ENCODE measurements at places on chromosomes 3 and 15.

DNA sequence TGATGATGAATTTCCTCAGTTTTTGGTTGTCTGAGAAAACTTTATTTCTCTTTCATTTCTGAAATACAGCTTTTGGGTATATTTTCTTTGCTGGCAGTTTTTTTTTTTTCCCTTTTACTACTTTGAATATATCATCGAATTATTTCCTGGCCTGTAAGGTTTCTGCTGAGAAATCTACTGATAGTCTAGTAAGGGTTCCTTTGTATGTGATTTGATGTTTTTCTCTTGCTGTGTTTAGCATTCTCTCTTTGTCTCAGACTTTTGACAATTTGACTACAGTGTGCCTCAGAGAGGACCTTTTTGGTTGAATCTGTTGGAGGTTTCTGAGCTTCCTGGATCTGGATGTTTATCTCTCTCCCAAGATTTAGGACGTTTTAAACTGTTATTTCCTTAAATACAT is 336.0 kb downstream of the CACNA2D3 start:
- no peak for DNase-seq

DNA sequence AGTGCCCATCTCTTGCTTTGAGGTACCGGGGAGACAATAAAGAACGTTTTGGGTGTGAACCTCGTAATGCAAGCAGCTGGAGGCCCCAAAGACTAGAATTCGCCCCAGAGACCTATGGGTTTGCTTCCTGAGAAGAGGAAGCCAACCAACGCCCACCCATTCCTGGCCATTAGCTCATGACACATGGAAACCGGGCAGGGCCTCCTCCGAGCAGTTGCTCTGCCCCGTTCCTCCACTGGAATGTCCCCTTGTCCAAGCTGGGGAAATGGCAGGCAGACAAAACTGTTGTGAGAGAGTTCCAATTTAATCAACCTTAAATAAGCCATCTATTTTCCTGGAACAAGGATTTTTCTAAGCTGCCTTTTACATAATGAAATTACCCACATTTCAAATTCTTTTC is 250.9 kb upstream of the IGF1R start:
- DNase-seq, result no peak

- no peak for DNase-seq
These were observed 126.2 kb upstream of the C2CD4B start for GRCh38 chr15:62291262-62291661.

- DNase-seq, result no peak
These were observed 519.7 kb upstream of the FRG2C start for GRCh38 chr3:75144406-75144805.

- no peak for DNase-seq
These were observed 326.8 kb upstream of the SOX2 start for GRCh38 chr3:181384970-181385369.

GRCh38 chr15:82828075-82828474 is 18.6 kb downstream of the WHAMM start:
- DNase-seq, result no peak

- DNase-seq, result peak; percentile 35
These were observed 79.9 kb downstream of the TLE3 start for GRCh38 chr15:70017801-70018200.

GRCh38 chr3:127015282-127016042 is 32.5 kb downstream of the PLXNA1 start:
- peak; percentile 77 for DNase-seq

DNA sequence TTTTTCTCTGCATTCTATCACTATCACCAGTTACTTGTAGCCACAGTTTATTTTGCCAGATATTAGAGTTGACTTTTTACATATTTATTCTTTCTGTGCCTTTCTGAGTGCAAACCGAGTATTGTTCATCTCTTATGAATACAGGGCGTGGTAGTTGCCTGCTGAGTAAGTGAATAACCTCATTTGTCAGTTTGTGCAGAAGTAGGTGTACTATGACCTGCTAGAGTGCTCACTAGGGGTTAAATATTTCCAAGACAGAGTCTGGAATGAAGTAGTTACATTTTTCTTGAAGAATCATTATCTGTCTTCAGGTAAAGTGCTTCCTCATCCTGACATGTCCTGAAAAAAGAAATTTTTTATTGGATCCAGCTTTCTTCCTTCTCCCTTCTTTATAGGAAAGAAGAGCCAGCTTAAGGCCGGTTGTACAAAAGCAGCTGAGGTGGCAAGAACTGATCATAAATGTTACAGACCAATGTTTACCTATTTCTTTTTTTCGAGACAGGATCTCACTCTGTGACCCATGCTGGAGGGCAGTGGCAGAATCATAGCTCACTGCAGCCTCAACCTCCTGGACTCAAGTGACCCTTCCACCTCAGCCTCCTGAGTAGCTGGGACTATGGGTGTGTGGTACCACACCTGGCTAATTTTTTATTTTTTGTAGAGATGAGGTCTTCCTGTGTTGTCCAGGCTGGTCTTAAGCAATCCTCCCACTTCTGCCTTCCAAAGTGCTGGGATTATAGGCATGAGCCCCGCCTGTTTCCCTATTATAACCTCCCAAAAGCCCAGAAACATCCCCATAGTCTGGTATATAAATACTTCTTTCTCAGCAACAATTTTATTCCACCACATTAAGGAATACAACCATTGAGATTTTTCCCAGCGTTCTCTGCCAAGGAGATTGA is 182.5 kb downstream of the TPRG1 start:
- DNase-seq, result no peak

GRCh38 chr3:196528639-196529233 is 13.6 kb upstream of the SMCO1 start:
- DNase-seq, result peak; percentile 91

DNA sequence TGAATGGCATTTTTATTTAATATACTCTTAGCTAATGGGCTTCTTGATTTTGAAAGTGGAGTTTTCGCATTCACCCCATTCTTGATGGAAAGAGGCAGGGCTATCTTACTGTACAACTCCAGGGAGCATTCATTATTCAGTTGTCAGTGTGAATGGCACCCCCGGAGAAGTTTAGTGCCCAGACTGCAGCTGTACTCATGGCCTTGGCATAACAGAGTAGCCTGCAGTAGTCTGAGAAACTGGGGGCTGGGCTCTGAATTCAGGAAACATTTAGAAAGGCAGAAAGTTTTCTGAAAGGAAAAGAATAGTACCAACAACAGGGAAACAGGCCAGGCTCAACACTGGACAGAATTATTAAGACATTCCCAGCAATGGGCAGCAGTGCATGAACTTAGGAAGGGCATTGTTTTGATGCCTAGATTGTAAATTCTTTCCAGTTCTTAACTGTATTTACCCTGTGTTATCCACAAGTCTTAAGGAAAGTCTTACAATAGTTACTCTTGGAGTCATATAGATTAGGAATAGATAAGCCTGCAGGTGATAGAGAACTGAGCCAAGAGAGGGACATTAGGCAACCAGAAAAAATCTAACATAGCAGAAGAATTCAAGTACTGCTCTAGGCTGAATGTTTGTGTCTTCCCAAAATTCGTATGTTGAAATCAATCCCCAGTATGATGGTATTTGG is 44.4 kb downstream of the TIPARP start:
- DNase-seq, result no peak

GRCh38 chr3:31043184-31043819 is 148.8 kb upstream of the GADL1 start:
- no peak for DNase-seq

DNA sequence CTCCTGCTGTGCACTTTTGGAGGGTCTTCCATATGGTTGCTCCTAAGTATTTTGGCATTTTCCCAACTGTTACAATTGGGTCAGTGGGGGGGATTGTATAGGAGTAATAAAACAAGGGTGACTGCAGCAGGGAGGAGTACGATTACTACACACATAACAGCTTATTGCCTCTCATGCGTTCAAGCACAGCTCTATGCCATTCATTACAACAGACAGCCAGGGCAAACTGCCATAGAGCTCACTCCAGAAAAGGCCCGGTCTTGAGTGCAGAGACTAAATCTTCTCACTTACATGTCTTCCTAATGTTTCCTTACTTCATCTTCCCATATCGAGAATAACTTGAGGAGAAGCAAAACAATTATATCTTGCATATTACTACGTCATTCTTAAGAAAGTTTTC is 1.4 kb upstream of the CHMP2B start:
- DNase-seq, result peak; percentile 23

DNA sequence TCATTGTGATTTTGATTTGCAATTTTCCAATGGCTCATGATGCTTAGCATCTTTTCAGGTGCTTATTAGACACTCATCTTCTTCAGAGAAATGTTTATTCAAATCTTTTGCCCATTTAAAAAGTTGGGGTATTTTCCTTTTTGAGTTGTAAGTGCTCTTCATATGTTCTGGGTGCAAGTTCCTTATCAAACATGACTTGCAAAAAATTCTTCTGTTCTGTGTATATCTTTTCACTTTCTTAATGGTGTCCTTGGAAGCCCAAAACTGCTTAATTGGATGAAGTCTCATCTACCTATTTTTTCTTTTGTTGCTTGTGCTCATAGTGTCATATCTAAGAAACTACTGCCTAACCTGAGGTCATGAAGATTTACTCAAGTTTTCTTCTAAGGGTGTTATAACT is 332.8 kb downstream of the PLCL2 start:
- no peak for DNase-seq

- peak; percentile 76 for DNase-seq
These were observed 14.3 kb downstream of the RHOA start for GRCh38 chr3:49397470-49397869.

DNA sequence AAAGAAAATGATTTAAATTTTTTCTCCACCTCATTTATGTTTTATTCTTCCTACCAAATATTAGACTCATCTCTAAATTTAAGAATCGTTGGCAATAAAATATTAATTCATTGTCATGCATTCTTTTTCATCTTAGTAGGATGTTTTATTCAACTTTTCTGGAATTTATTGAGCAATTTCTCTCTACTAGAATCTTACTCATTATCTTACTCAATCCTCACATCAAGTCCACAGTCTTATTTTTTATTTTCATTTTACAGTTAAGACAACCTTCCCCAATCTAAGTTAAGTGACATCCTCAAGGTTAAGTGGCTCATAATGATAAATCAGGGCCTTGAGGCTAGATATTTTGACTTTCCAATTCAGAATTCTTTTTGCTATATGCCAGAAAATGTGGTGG is 15.9 kb upstream of the ALDH1A2 start:
- no peak for DNase-seq

GRCh38 chr3:42749753-42750231 is 23.3 kb downstream of the CCDC13 start:
- peak; percentile 51 for DNase-seq

DNA sequence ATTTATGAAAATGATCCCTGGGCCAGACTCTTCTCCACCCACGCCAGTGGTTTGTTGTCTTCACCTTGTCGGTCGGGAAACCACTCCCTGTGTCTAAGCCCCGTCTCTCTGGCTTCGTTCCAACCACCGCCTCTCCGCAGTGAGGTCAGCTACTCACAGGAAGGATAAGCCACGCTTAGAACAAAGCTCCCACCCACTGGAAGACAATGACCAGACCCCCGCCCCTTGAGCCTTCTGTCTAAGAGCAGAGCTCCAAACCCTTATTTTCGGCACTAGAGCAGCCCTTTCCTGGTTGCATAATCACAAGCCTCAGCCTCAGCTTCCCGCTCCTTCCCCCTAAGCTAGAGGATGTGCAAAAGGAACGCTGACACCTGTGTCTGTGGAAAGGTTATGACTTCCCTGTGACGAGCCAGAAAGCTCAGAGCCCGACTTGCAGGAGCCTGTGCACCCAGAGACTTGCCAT is 114.9 kb upstream of the MEF2A start:
- no peak for DNase-seq

DNA sequence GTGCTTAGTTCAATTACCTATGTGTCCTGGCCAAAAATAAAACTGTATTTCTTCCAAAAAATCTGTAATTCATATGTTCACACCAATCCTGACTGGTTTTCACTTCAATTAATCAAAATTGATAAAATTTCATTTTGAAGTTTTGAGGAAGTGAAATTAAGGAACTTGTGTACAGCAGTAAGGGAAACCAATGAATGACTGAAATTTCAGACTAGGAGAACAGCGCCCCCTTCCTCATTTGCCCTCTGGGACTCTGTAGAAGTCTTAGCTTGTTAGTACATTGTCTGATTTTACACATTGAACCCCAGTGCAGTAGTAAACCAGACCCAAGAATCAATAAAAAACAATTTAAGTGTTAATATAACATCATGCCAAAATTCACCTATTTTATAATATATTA is 495.3 kb upstream of the AGTR1 start:
- no peak for DNase-seq

DNA sequence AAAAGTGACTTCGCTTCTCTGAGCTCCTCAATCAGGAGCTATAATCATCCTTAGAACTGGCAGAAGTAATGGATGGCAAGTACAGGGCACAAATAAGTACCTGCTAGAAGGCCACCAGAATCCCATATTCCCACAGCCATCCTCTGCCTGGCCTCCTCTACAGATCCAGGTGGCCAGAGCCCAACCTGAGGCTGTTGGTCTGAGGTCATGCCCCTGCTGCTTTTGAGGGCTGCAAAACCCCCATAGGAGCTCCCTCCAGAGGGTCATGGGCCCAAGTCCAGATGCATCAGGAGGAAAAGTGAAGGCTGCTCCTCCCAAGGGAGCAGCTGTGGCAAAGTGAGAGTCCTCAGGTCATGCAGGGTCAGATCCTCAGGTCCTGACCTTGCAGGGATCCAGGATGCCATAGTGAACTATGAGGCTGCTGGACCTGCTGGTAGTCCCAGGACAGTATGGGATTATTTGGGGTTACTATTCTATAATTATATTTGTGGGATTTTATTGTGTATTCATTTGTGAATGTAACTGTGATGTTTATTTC is 3.0 kb upstream of the PLCD1 start:
- no peak for DNase-seq

GRCh38 chr15:46607077-46607476 is 972.2 kb downstream of the SQOR start:
- DNase-seq, result peak; percentile 15

- no peak for DNase-seq
These were observed 292 bp downstream of the USP4 start for GRCh38 chr3:49339581-49339940.

DNA sequence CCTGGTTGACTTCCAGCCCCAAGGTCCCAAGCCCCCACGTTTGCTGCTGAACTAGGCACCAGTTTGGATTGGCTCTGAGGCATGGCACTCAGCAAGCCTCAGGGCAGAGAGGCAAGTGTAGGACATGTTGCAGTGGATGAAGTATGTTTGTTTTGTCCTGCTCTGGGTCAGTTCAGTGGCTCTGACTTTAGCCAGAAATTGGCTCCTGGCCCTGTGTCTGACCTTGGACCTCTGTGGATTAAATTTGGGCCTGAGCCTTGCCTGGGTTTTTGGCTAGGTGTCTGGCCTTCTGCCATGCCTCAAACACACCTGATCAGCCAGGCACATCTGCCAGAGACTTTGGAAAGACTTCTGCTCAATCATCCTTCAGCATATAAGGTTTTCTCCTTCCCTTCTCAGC is 3.6 kb upstream of the MRAS start:
- no peak for DNase-seq

- no peak for DNase-seq
These were observed 60.3 kb upstream of the CHRNA7 start for GRCh38 chr15:31970007-31970406.

- DNase-seq, result peak; percentile 85
These were observed 29.2 kb downstream of the NEO1 start for GRCh38 chr15:73081321-73081958.

- DNase-seq, result peak; percentile 71
These were observed 192.7 kb upstream of the LRIG1 start for GRCh38 chr3:66693461-66694031.

Data from eye (tissue), 1 donor.